NCI-H524 (cell line): ENCODE measurements at places on chromosomes 7 and 10.

DNA sequence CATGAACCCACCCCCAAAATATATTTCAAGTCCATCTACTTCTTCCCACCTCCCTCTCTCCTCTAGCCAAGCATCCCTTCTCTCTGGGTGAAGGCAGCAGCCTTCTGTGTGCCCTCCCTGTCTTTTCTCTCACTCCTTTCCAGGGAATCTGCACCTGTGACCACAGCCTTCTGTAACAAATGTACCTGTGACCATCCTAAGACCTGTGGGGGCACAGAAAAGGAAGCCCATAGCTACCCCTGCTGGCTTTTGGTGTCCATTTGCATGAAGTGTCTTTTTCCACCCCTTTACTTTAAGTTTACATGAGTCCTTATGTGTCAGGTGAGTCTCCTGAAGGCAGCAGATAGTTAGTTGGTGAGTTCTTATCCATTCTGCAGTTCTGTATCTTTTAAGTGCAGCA is 2.0 kb upstream of the TBXAS1 start:
- DNase-seq: peak; percentile 8

DNA sequence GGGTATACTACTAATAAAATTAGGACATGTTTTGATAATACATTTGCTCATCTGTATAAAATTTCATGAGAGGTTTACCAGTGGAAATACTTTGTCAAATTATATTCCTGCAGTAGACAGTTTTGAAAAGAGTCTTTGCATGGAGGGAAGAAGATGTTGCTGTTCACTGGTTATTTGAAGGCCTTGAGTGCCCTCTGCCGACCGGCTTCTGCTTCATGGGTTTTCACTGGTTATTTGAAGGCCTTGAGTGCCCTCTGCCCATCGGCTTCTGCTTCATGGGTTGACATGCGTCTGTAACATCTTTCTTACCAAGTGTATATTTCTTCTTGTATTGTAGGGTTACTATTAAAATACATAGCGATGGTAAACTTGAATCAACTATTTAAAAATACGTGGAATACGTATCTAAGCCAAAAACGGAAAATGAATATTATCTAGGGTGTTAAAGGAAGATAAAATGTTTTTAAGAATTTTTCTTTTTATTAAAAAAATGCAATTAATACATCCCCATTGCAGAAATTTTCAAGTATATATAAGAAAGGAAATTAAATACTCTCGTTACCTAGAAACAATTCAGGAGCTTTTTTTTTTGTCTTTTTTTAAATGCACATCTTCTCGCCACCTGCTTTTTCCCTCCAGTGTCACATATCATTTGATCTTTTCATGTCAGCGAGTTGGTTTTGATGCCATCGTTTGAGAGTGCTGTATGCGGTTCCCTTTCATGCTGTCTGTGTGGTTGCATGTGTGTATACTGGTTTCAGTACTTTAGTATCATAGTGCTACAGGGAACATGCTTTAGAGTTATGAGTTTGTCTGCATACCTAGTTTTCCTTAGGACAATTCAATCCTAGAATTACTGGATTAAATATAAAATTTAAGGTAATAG is 73.4 kb downstream of the SHH start:
- DNase-seq: peak; percentile 56

DNA sequence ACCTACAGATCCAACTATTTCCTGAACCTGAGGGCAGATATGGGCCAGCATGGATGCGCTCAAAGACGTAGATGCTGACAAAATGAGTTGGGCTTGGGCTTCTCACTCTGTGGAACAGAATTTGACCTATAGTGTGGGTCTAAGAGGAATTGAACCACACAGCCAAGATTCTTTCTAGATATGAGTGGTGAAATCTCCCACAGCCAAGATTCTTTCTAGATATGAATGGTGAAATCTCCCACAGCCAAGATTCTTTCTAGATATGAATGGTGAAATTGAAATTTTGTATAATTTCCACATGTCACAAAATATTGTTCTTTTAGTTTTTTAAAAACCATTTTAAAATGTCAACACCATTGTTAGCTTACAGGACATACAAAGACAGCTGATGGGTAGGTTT is 215.4 kb upstream of the LRGUK start:
- DNase-seq: no peak

DNA sequence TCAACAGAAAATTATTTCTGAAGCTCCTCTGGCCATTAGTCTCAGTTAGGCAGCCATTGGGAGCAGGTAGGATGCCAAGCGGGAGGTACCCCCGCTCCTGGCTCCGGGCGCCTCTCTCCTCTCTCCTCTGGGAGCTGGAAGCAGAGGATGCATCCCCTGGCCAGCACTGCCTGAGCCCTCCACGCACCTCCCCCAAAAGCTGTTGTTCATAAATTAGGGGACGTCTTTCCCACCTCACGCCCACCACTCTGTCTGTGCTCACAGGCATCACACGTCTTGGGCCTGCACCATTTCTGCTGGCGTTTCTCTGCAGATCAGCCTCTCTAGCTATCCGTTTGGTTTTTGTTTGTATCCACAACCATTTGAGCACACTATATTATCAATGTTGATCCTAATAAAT is 609.0 kb upstream of the FOXK1 start:
- DNase-seq: no peak

DNA sequence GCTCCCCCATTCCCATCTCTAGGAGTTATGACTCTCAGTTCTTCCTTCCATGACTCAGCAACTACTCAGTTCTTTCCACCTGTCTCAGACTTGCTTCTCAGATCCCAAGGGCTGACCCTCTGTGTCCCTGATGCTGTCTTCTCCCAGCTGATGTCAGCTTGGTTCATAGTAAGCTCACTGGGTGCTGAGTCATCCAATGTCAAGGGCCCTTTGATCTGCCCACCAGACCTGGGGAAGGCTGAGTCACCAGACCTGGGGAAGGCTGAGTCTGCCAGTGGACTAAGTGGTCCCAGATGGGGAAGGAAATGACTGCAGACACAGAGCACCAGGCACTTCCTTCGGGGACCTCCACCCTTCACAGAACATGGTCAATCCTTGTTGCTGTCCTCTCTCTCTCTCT is 76.1 kb upstream of the ZEB1 start:
- DNase-seq: no peak

GRCh38 chr7:79880312-79880711 is 254.3 kb upstream of the GNAI1 start:
- peak; percentile 53 for DNase-seq

DNA sequence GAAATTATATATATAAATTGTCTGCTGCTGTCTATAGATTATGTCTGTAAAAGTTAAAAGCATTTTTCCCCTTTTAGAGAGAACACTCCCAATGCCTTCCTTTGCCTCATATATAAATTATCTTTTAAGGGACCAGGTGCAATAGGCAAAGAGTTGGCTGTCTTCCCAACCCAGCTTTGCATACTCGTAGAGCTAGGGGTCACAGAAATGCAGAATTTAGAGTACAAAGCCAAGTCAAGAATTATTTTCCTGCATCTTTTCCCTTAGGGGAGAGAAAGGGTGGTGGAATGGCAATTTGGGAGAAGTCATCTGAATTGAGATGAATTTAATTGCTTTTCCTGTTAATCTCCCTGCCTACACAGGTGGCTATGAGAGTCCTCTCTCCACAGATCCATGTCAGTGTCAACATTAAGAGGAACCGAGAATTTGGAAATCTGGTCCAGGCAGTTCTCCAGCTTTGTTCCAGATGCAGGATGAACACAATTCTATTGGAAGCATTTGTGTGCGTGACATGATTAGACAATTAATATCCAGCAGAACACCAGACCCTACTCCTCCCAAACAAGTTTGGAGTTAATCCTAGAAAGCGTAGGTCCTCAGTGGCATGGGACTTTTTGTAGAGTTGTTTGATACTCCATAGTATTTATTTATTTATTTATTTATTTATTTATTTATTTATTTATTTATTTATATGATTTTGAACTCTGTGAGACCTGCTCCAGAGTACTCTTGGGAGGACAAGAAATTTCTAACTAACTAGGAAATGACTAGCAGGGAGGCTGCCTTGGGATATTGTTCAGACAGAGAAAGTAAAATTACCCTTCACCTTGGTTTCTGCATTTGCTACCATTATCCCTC is 80.3 kb upstream of the SKAP2 start:
- peak; percentile 43 for DNase-seq

GRCh38 chr10:124003070-124003419 is 90.4 kb downstream of the CHST15 start:
- DNase-seq: no peak

DNA sequence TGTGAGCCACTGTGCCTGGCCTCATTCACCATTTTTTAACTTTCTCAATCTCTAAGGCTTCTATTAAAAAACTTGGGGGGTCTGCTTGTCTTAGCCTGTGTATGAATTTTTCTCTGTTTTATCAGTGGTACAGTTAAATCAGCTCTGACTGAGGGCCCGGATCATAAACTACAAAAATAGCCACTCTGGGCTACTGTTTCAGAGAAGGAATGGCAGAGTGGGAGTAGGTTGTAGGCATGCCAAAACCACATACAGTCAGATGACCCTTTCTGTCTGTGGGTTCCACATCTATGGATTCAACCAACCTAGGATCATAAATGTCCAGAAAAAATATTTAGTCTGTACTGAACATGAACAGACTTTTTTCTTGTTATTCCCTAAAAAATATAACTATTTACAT is 21.3 kb downstream of the TBC1D12 start:
- no peak for DNase-seq

GRCh38 chr10:26773633-26774032 is 76.1 kb downstream of the PDSS1 start:
- no peak for DNase-seq

DNA sequence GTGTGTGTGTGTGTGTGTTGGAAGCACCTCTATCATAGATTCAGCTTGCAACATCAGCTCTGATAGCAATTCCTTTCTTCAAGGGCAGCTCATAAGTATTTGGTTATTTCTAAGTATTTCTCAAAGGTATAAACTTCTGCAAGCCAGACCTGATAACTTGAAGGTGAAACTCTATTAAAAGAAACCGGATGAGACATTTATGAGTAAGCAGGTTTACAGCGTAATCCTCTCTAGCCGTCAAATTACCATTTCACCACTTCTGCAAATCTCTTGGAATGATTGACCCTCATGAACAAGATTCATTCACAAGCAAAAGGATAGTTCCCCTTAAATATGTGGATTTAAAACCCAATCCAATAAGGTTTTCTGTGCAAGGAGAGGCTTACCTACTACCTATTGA is 23.1 kb downstream of the PDE1C start:
- no peak for DNase-seq

DNA sequence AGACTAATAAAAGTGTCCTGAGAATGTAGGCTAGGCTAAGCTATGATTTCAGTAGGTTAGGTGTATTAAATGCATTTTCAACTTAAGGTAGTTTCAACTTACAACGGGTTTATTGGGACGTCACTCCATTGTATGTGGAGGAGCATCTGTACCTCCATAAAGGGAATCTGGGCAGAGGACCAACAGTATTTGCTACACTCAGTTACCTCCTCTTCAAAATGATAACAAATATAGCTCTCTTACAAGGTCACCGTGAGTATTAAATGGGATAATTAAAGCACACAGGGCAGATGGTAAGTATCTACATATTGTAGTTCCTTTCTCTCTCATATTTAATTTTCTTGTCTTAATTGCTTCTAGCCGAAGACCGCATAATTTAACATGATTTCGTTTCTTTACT is 59.0 kb upstream of the FGL2 start:
- DNase-seq: peak; percentile 42

DNA sequence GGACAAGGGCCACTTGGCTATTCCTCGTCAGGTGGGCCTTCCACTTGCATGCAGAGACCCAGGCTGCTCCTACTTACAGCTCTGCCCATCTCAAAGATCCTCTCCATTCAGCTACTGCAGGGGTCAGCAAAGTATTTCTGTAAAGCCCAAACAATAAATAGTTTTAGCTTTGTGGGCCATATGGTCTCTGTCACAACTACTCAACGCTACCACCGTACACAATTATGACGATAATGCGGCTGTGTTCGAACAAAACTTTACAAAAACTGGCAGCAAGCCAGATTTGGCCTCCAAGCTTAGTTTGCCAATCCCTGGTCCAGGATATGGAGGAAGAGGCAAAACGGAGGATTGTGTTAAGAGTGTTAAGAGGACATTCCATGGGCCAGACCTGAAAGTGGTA is 12.8 kb downstream of the RAB11FIP2 start:
- no peak for DNase-seq

GRCh38 chr10:125543796-125544195 is 139.2 kb downstream of the TEX36 start:
- DNase-seq: no peak

GRCh38 chr7:1572111-1572822 is 2.4 kb upstream of the PSMG3 start:
- no peak for DNase-seq

- no peak for DNase-seq
Observed at GRCh38 chr10:113261161-113261560, 291.7 kb upstream of the HABP2 start.

- DNase-seq: no peak
Observed at GRCh38 chr10:8417631-8418030, 363.1 kb downstream of the GATA3 start.

DNA sequence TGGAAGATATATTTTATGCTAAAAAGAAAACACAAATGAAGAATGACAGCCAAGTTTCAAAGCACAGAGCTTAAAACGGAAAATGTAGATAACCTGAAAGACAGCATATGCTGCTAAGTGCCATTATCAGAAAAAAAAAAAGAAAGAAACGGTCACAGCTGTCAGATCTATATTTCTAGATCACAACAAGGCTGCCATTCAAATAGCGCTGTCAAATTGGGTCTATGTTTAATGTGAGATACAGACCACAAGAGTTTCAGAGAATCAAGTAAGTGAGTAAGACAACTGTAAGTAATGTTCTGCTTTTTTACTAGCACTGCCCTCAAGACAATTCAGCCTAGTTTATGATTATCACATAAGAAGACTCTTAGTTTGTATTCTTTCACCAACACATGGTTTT is 66.1 kb upstream of the RNF148 start:
- DNase-seq: no peak

DNA sequence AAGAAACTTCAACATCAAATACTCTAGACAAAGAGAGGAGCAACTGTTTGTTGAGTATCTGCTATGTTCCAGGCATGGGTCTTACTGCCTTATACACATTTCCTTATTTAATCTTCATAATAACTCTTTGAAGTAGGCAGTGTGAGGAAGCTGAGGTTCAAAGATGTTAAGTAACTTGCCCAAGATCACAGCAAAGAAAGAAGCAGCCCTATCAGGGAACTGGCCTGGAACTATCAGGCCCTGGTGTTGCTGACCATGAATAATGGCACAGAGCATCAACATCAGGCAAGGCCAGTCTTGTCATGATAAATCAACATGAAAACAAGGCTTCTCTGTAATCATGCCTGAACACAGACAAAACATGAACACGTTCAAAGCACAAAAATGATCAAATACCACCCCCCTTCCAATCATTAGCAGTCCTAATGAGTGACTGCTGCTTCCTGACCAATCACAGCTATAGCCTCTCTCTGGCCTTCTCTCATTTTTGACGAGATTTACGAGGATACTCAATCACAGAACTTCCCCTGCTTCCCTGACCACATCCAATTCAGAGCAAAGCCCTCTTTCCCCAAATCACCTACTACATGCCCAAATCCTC is 2.3 kb downstream of the GSDME start:
- no peak for DNase-seq

- DNase-seq: no peak
Observed at GRCh38 chr7:108430664-108431063, 25.6 kb downstream of the NRCAM start.
